ENCODE measurements at places on chromosomes 6 and 20.

DNA sequence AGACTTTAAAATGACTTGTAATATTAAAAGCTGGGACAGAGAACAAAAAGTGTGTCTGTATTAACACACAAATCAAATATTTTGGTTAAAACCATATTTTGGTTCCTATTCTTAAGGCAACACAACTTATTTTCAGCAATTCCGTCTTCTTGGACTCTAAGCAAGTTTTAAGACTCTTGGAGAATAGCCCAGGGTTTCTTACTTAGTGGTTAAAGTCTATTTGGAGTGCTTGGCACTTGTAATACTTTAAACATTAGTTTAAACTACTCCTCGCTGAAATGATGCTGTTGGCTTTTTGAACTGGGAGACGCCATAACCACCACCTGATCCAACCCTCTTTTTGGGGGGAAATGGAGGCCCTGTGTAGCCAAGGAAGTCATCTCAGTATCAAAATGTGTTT, 109.7 kb upstream of the GMDS start:
- DNase-seq: no peak

DNA sequence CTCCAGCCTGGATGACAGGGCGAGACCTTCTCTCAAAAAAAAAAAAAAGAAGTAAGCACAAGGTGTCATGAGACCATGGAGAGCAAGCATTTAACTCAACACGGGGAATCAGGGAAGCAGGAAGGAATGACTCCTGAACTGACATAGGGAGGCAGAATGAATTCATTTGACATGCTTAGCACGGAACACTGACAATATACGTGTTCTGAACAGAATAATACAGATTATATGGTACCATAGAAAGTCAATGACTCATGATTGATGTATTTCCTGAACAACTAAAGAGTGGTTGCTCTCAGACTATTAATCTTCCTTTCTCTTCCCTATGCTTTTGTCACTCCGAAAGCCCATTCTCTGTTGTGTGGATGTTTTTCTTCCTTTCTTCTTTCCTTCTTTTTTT, 20.7 kb upstream of the ASIP start:
- peak; percentile 82 for DNase-seq

DNA sequence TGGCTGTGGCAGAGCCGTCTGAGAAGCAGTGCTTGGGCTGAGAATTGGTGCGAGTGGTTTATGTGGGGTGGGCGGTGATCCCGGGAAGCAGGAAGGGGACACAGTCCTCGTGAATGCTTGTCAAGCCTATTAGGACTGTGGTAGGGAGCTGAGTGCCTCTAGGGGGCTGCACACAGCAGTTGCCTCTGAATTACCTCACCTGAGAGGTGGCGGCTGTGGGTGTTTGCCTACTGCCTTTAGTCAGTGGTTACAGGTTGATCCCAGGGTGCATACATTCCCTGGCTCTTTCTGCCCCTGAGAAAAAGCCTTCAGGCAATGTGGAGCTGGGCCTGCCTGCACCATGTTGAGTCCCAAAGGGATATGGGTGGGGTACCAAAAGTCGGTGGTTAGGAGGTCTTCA, 5.2 kb downstream of the AP5S1 start:
- DNase-seq: no peak

- DNase-seq: no peak
These were observed 51.4 kb downstream of the SULF2 start for GRCh38 chr20:47733892-47734291.

GRCh38 chr6:142845624-142846458, 99.1 kb downstream of the HIVEP2 start:
- DNase-seq: peak; percentile 95

DNA sequence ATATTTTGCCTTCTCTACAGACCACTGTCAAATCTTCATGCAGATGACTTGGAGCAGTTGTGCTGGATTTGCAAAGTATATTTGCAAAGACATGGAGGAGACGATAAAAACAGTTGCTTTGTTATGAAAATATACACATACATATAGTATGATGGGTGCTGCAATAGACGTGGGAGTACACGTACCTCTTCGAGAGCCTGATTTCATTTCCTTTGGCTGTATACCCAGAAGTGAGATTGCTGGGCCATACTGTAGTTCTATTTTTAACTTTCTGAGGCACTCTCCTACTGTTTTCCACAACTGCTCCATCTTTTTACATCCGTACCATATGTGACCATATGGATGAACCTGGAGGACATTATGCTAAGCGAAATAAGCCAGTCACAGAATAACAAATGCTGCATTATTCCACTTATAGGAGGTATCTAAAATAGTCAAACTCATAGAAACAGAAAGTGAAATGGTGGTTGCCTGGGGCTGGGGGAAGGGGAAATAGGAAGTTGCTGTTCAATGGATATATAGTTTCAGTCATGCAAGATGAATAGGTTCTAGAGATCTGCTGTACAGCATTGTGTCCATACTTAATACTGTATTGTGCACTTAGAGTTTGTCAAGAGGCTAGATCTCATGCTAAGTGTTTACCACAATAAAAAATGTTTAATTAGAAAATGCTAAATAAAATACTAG, 223.8 kb downstream of the HAO1 start:
- DNase-seq: no peak

GRCh38 chr6:149130090-149130489, 187.4 kb upstream of the TAB2 start:
- no peak for DNase-seq

DNA sequence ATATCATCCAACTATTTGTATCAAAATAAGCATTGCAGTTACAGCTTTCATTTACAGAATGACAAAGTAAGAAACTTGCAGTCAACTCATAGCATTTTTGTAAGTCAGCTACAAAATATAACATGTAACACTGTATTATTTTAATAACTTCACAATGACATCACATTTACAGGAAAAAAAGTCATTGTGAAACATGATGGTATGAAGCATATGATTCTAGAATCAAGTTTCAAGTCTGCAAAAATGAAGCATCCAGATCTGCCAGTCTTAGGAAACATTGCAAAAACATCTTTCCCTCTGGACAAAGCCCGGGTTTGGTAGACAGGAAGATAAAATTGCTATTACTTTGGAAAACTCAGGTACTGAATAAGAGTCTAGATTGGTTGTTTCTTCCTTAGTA, 263.9 kb upstream of the NT5E start:
- peak; percentile 82 for DNase-seq

DNA sequence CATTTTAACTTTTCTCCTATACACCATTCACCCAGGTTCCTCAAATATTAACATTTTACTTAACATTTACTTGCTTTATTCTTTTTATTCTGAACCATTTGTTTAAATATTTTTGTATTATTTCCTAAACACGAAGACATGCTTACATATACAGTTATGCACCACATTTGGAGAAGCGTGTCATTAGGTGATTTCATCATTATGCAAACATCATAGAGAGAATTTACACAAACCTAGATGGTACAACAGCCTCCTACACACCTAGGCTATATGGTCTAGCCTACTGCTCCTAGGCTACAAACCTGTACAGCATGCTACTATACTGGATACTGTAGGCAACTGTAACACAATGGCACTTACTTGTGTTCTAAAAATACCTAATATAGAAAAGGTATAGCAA, 6.6 kb downstream of the TDP2 start:
- DNase-seq: no peak

DNA sequence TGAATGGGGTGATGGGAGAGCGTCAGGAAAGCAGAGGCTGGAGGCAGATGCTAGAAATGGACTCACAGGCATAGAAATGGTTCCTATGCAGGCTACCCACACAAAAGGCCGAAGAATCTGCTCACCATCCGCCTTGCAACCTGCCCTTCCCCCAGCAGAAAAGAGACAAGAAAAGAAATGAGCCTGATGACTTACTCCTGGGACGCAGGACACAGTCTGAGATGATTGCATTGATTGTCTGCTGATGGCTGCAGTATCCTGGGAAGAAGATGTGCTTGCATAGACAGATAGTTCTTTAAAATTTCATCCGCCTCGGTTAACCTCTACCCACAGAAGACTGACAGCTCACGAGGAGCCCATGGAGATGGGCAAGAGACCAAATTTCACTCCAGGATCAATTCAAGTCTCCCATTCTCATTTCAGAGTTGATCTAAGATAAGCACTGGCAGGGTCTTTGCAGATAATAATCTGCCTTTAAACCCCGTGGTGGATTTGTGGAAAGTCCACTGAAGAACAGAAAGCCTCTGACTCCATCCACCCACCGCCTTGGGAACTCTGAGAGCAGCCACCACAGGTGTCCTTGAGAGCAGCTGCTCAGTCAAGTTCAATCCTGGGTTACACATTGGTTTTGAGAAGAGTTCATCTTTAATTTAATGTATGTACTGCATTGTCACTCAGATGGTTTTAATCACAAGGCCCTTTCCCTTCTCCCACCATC, 7.2 kb downstream of the AGPAT4 start:
- no peak for DNase-seq

- DNase-seq: no peak
These were observed 178.8 kb downstream of the SMOC2 start for GRCh38 chr6:168619560-168620314.

- DNase-seq: no peak
These were observed 92.3 kb upstream of the CARMIL1 start for GRCh38 chr6:25186919-25187318.

- peak; percentile 15 for DNase-seq
These were observed 90.9 kb downstream of the CEP162 start for GRCh38 chr6:84136364-84137050.

- DNase-seq: no peak
These were observed 215.0 kb downstream of the SYNDIG1 start for GRCh38 chr20:24684421-24684871.

GRCh38 chr6:1311400-1312202, at the start of gene FOXQ1:
TSS of gene FOXQ1 (plus strand) at chr6:1312098. CDS start at chr6:1312705, 607 bp downstream.
- DNase-seq: no peak

- peak; percentile 59 for DNase-seq
These were observed 18.2 kb upstream of the SRC start for GRCh38 chr20:37327748-37328147.

- no peak for DNase-seq
These were observed 503.7 kb downstream of the KIF16B start for GRCh38 chr20:16069389-16070010.

GRCh38 chr20:46430921-46431712, 24.7 kb upstream of the ELMO2 start:
- no peak for DNase-seq

DNA sequence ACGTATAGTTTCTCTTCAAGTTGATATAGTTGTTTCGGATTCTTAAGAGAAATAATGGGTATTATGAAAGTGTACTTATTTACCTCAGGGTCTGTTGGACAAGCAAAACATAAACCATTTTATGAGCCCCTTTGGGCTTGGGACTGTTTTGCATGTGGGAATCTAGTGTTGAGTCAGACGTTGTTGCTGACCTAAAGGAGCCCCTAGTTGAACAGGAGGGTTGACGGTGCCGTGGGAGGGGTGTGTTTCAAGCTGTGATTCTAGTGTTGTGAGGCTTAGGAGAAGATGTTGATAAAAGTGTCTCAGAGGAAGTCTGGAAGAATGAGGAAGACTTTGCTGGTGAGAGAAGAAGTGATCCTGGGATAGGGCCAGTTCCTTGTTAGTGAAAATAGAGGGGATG, 140.0 kb downstream of the ARID1B start:
- no peak for DNase-seq

GRCh38 chr6:147005499-147005898, 198.7 kb upstream of the STXBP5 start:
- no peak for DNase-seq

DNA sequence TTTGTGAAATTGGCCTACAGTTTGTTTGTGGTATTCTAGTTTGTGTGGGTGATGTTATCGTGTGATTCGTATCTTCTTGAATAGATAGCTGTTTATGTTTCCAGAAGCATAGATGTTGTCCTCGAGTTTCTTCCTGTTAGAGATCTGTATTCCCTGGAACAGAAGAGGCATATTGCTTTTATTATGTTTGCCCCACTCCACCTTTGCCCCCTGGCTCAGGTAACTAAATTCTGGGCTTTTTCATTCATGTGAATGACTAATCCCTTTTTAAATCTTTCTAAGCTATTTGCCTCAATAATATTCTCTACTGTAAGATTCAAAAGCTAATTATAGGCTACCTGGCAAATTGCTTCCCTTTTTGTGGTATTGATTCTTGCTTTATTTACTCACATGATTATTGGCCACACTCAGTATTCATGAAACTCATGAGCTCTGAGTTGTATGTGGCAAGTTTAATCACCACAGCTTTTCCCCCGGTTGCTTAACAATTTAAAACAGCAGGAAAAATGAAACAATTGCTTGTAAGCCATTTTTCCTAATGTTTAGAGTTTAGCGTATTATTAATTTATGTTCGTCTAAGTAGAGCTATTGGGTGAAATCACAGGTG, 12.6 kb downstream of the RNF217 start:
- no peak for DNase-seq

DNA sequence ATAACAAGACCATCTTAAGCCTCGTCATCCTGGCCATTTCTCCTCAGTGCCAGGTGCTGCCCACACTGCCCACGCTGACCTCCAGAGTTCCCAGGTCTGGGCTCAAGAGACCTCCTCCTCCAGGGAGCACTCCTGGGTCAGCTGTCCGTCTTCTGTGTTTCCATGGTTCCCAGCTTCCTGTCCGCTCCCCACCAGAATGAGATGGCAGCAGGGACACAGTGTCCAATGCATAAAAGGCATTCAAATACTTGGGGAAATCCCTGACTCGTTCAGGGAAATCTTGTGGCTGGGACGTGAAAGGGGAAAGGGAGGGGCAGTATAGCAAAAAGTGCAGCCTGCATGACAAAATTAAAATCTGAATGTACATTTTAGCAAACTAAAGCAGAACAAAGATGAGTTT, 54.3 kb downstream of the SLC23A2 start:
- DNase-seq: no peak

- no peak for DNase-seq
These were observed 49.1 kb downstream of the DACT2 start for GRCh38 chr6:168270274-168271172.

DNA sequence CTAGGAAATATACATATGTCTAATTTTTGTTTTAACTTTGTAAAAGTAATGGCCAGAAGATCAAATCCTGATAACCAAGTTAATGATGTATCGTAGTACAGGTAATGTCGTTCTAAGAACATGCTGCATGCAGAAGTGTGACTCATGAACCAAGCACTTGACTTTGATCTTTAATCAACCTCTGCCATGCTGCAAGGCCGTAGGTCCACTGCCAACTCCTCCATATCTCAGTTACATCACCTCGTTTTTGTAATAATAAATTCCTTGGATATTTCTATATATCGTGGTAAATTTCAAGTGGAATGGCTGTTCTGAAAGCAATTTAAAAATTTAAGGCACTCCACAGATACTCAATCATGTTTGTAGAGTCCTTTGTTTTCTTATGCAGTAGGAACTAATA, 771.7 kb downstream of the EPHA7 start:
- DNase-seq: no peak

- DNase-seq: peak; percentile 75
These were observed 18.2 kb upstream of the OCSTAMP start for GRCh38 chr20:46568570-46569129.

- DNase-seq: no peak
These were observed 289.7 kb downstream of the UTRN start for GRCh38 chr6:144574796-144575195.

- DNase-seq: no peak
These were observed 635 bp downstream of the FLOT1 start for GRCh38 chr6:30741789-30742315.

DNA sequence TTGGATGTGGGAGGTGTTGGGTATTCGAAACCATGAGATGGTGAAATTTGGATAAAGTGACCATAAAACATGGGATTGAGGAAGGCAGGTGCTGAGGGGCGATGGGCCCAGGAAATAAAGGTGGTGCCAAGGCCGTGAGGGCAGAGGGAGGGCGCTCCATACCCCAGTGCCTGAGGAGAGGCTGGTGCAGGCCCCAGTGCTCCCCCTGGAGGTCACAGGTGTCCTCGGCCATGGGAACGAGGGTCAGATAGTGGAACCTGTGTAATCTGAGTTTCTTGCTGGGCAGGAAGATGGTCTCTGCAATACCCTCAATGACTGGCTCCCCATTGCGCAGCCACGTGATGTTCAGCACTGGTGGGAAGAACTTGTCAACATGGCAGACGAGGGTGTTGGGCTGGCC, 16.2 kb downstream of the HLA-DPB1 start:
- no peak for DNase-seq

All from fibroblast of skin of scalp (primary cell).